ENCODE measurements at places on chromosomes 3 and 15.

DNA sequence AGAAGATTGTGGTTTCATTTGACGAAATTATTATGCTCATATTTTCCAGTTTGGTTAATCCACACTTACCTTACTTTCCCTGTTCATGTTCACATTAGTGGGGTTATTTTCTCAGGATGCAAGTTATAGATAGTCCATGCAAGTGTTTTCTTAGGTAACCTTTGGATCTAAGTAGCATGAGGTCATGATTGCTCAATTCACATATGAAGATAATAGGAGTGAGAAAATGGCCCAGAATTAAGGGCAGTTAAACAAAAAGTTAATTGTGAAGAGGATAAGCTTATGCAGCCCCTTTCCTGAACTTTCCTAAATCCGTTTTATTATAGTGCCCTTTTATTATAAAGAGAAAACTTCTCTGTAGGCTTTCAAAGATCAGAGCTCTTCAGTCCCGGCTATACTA is 83.4 kb downstream of the CD200R1L start:
- DNase-seq: no peak

DNA sequence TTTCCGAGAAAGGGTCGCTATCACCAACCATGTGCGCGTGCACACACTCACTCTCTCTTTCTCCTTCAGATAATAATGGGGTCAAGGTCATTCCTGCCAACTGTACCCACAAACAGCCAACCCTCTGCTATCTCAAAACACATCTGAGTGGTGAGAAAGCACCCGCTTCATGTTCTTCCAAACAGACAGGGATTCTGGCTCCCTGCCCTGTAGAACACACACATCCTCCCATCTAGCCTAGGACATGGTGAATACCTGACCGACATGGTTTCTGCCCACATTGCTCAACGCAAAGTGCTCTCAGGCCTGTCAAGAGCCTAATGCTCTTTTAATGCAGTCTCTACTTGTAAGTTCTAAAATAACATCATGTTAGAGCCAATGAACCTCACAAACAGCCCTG is 302.2 kb downstream of the FOXP1 start:
- DNase-seq: no peak

- DNase-seq: no peak
Measured at GRCh38 chr3:39404943-39405686, 1.4 kb upstream of the RPSA start.

DNA sequence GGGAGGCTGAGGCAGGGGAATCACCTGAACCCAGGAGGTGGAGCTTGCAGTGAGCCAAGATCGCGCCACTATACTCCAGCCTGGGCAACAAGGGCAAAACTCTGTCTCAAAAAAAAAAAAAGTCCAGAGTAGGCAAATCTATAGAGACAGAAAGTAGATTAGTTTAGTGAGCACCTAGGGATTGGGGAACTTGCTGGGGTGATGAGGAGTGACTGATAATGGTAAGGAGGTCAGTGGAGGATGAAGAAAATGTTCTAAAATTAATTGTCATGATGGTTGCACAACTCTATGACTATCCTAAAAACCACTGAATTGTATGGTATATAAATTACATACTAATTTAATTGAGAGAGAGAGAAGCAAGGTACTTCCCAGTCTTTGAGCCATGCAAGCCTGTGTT is 27.8 kb upstream of the LYZL4 start:
- DNase-seq: no peak

- DNase-seq: no peak
Measured at GRCh38 chr3:178079966-178080365, 456.3 kb upstream of the KCNMB2 start.

GRCh38 chr3:82055792-82056191 is 294.3 kb upstream of the GBE1 start:
- no peak for DNase-seq

DNA sequence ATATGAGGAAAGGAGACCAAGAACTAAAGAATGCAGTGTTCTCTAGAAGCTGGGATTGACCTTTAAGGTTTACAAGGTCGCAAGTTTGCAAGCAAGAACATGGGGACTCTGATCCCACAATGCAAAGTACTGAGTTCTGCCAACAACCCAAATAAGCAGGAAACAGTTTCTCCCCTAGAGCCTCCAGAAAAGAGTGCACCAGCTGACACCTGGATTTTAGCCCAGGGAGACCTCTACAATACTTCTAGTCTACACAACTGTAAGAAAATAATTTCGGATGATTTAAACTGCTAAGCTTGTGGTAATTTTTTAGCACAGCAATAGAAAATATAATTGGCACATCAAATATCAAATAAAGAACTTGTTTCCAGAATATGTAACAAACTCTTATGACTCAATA is 46.4 kb downstream of the EHHADH start:
- DNase-seq: no peak

DNA sequence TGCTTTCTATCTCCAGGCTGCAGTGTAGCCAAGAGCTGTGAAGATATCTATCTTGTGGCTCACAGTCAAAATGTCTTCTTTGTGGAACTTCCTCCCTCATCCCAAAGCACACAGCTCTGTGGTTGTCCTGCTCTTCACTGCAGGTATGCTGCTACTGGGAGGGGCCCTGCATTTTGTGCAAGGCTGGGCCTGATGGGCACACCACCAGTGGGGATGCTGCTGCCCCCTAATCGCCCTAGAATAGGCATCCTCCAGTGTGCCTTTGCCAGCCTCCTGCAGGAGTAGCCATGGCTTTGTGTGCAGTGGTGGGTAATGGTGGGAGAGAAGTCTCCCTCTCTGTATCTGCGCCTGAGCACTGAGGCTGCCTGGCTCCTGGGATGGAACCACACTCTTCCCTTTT is 297.3 kb downstream of the DOCK3 start:
- DNase-seq: no peak

- DNase-seq: no peak
Measured at GRCh38 chr3:32757618-32758374, 60.0 kb upstream of the TRIM71 start.
